ENCODE measurements at places on chromosomes 5 and 9.

DNA sequence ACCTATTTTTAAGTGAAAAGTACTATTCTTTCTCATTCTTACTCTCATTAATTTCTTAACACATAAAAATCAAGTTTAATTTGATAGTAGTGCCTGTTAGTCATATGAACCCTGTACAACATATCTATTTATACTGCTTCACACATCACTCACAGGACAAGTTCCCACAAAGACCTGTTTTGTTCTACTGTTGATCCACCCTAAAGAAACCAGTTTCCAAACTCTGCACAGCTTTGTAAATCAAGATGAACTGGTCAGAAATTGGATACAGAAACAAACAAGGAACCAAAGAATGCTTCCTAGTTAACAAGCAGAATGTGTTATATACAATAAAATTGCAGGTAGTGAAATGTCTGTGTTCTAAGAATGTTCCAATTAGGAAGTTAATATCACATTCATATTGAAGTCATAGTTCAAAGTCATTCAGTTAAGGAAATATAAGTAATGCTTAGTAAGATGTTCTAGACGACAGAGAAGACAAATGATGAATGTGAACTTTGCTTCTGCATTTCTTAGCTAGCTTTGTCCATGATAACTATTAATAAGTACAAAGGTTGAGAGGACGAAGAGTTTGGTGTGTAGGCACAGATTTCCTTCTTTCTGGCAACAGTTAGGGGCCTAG, 33.4 kb downstream of the C9orf85 start:
- DNase-seq, result no peak

GRCh38 chr9:104240890-104241289, 146.8 kb downstream of the SMC2 start:
- no peak for DNase-seq

DNA sequence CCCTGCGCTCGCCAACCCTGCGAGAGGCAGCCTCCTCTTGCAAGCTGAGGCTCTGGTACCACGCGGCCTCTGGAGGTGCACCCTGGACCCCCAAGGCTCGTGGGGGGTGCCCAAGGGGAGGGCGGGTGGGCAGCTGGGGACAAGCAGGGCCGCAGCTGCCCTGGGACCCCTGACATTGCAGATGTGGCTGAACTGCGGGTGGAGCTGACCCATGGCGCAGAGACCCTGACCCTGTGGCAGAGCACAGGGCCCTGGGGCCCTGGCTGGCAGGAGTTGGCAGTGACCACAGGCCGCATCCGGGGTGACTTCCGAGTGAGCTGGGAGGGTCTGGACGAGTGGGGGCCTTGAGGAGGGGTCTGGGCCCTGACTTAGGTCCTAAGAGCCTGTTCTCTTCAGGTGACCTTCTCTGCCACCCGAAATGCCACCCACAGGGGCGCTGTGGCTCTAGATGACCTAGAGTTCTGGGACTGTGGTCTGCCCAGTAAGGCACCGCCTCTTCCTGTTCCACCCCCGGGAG, 1.5 kb downstream of the MAMDC4 start:
- DNase-seq, result no peak

DNA sequence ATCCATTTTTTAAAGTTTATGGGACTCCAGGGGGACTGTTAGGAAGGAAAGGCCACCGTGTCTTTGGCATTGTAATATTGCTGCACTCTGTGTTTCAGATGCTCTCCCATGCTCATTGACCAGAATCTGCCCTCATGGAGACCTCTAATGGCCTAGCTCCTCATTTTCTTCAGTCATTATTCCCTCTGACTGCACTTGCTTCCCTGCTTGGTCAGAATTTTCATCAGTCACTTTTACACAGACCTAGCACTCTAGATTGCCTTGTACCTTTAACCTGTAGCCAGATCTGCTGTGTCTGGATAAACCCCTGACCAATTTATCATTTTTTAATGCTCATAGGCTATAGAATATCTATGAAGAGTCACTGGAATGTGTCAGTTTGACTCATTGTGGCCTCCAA, 155.5 kb upstream of the NUDT12 start:
- no peak for DNase-seq

DNA sequence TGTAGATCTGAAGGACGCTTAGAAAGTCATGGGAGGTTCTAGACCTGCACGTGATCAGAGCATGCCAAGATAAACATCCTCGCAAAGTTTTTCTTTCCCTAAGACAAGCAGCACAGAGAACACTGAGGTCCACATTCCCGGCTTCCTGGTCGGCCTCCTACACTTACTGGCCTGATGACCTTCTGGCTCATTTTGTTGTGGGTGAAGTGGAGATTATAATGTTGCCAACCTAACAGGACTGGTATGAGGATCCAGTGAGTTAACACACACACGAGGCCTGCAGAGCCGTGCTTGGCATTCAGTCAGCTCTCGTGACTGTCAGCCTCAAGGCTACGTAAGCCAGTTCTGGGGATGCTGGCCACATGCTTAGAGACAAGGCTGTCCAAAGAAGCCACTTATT, 186.0 kb downstream of the TENT4A start:
- DNase-seq, result no peak

GRCh38 chr5:163504079-163504931, 1.1 kb upstream of the MAT2B start:
- DNase-seq, result peak; percentile 33

DNA sequence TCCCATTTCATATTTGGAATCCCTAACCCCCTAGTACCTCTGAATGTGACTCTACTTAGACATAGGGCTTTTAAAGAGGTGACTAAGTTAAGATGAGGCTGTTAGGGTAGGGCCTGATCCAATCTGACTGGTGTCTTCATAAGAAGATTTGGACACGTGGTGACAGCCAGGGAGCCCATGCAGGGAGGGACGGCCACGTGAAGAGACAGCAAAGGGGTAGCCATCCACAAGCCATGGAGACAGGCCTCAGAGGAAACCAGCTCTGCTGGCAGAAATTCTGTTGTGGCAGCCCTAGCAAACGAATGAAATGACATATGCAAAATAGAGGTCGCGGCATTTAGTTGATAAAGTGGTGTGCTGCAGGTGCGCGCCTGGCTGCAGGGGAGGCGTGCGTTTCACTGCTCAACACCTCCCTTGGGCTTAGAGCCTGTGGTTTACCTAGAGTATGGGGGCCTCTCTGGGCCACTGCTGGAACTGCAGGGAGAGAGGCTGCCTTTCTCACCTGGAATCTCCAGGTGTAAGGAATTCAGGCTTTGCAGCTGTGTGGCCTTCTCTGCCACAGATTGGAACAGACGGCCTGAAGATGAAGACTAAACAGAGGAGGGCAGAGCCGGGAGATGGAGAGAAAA, 7.1 kb upstream of the AFAP1L1 start:
- peak; percentile 22 for DNase-seq

DNA sequence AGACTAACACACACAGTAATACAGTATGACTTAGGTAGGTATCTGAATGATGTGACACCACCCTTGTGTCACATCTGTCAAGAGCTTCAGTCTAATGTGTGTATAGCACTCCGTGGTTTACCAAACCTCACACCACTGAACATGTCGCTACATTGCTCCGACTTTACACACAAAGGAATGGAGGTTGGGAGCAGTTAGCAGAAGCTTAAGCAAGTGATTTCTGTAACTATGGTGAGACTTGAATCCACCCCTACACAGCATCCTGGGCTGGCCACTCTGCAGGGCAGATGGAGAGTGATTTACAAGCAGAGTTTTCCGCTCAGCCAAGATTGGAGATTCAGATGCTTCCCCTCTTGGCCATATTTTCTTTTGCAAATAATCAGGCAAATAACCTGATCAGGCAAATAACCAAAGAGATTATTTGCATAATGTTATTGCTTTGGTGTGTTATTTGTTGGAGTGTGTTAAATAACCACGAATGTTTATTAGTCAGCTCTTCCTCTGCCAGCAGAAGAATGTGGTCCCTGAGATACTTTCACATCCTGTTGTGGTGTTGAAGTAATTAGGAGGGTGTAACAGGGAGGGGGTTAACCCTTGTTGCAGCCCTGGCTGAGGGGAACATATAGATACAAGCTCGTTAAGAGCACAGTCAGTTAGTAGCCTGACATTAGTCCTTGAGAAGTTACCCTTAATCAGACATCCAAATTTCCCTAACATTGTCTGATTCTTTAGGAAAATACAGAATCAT, 92.8 kb downstream of the SNX18 start:
- no peak for DNase-seq

- DNase-seq, result no peak
Measured at GRCh38 chr5:115558388-115558956, 13.9 kb upstream of the FEM1C start.

DNA sequence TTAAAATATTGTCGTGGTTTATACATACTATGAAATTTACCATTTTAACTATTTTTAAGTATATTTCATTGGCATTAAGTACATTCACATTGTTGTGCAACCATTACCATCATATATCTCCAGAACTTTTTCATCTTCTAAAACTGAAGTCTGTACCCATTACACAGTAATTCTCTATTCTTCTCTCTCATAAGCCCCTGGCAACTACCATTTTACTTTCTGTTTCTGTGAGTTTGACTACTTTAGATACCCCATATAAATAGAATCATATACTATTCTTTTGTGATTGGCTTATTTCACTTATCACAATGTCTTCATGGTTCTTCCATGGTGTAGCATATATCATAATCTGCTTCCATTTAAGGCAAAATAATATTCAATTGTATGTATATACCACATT, 30.3 kb downstream of the NDUFS4 start:
- no peak for DNase-seq

All from SK-N-SH (cell line).